ENCODE measurements at places on chromosomes 2 and 18.

GRCh38 chr2:188898261-188898660 lies 75.9 kb upstream of the COL3A1 start:
- DNase-seq, result no peak

GRCh38 chr2:216081012-216081411 lies 597 bp downstream of the PECR start:
- no peak for DNase-seq

DNA sequence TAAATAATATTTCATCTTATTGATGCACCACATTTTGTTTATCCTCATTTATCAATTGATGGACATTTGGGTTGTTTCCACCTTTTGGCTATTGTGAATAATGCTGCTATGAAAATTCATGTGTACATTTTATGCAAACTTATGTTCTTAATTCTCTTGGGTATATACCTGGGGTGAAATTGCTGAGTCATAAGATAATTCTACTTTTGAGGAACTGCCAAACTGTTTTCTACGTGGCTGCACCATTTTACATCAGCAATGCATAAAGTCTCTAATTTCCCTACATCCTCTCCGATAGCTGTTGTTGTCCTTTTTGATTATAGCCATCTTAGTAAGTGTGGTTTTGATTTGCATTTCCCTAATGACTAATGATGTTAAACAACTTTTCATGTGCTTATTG lies 116.5 kb upstream of the DLX2 start:
- DNase-seq, result no peak

- DNase-seq, result no peak
Measured at GRCh38 chr18:79622004-79622403, 57.6 kb upstream of the CTDP1 start.

DNA sequence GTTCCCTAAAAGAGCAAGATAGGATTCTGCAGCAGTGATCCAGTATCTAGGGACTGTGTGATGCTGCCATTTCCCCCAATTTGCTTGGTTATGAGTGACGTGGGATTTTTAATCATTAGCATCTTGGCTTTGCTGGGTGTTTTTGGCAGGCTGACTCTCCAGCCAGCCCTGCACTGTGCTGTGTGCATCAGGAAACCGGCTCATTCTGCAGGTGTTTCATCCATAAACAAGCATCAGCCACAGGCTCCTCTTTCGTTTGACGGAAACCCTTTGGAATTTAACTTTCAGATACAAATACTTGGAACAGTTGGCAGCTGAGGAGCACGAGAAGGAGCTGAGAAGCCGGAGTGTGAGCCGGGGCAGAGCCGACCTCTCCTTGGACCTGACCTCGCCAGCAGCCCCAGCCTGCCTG lies 135.9 kb downstream of the TPGS2 start:
- DNase-seq, result no peak

GRCh38 chr2:42127425-42128424 lies 41.4 kb upstream of the EML4 start:
- no peak for DNase-seq

DNA sequence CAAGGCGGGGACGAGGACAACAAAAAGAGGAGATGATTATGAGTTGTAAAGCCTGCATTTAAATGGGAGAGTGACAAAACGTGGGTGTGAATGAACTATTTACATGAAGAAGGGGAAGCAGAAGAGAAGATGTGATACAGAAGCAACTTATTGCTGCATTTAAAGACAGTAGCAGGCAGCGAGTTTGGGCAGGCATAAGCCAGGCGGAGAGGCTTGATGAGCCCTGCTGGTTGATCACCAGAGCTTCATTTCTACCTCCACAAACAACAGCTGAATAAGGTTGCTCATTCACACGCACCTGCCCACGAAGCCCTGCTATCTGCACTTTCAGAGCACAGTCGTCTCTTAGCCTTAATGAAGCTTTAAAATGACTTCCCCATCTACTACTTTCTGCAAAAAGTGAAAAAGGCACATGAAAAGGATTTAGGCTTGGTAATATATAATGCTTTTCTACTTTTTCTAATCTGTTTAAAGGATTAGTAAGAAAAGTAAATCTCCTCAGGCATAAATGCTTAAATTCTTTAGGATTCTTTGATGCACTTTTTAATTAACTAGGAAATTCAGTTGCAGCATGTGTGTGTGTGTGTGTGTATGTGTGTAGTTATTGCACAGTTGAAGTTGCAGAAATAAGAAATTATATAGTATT lies 3.1 kb downstream of the SLC38A11 start:
- DNase-seq, result no peak

- no peak for DNase-seq
Measured at GRCh38 chr18:41268271-41268670, 686.8 kb upstream of the PIK3C3 start.

DNA sequence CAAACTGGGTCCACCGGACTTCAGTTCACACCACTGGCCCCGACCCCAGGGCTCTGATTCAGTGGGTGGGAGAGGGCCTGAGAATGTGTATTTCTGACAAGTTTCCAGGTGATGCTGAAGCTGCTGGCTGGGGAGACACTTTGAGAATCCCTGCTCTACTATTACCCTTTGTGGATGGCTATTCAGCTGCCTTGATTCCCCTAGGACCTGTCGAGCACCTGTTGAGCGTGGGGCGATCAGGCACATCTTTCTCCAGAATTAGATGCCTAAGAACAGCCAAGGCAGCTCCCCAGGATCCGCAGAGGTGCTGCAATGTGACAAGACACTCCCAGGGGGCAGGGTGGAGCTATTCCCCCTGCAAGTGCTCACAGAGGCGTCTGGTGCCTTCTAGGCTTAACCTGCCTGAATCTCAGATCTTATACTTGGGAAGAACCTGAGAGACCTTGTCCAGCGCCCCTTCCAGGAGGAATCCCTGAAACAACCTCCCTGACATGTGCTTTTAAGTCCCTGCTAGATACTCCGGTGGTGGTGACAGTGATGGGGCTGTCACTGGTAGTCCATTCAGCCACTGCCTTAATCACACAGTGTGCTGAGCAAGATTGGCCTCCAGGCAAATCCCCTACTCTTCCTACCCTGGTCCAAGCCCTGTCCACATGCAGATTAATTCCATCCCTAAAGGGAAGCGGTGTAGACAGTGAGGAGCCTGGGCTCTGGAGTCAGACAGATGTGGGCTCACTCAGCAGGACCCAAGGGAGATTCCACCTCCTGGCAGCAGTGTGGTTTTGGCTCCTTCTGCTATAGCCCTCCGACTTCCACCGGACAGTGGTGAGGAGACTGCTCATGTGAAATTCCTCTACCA lies 43.4 kb upstream of the OTOF start:
- peak; percentile 22 for DNase-seq

DNA sequence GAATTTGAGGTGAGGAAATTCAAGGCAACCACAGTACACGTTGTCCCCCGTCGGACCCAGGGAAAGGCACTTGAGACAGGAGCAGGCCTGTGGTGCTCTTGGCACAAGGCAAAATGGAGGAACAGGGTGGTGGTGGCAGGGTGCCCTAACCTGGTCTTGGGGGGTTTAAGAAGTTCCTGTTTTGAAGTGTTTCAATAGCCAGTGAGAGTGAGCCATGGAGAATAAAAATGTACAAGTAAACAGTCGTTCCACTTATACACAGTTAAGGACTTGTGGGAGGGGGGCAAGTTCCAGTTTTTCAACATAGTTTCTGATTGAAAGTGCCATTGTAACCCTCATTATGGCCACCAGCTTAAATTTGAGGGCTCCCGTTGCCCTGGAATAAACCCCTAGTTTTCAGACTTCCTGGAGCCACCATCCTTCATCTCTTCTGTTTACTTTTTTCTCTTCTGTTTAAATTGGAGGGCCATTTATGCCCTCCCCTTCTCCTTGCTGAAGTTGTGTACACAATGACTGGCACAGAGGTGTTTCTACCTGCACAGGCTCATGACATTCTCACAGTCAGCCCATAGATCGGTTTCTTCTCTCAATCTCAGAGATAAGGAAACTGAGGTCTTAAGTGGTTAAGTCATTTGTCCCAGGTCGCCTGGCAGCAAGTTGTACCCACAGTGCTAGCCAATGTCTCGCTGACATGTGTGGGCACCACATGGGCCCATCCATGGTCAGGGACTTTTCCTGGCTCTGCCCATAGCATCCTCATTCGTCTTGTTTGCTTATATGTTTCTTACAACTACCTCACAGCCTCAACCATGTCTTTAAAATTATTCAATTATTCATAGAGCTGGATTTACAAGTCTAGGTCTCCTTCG lies 66.0 kb upstream of the ST3GAL5 start:
- no peak for DNase-seq

DNA sequence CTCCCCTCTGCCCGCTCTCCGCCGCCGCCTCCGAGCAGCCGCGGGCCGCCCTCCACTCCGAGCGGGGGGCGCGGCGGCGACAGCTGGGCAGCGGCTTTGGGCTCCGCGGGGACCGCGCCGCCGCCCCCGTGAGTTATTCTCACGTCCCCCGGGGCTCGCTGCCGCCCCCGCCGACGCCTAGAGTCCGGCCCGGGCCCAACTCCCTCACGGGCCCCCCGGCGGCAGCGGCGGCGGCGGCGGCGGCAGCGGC lies 645 bp downstream of the MIB1 start:
- DNase-seq, result no peak

DNA sequence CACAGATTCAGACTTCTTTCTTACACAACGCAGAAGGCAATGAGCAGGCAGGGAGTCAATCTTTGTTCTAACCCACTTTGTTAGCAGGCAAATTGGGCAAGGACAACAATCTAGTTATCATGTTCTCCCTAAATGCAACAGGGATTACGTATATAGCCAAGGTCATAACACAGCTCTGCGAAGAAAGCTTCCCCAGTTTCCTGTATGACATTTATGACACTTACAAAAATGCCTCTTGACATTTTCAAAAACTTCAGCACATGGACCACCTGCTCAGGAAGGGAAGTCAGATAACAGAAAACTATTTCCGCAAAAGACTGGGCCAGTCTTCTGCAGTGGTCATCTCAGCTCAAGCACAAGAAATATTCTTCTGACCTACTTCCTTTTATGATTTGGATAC lies 106.1 kb downstream of the IRS1 start:
- DNase-seq, result no peak

DNA sequence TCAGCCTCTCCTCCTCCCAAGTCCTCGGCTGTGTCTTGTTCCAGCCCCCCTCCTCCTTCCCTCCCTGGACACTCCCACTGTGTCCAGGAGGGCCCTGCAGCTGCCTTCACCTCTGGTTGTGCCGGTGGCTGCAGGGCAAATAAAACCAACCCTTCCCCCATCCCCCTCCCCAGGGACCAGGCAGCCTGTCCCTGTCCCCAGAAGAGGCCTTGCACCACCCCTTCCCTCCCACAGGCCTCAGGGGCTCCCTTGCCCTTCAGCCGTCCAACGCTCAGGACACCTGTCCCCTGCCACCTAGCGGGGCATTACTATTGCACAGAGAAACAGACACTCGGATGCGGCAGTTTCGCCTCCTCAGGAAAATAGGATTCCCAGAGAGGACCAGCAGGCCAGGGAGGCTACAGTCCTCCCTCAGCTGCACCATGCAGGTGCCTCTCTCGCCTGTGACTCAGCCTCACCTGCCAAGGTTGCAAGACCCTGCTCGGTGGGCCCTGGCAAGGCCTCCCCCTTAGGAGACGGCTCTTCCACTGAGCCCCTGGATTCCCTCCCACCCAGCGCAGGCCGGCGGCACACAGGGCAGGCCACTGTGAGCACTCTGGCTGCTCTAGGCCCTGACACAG lies 5.5 kb upstream of the GPC1 start:
- no peak for DNase-seq

- DNase-seq, result no peak
Measured at GRCh38 chr2:159497256-159497655, 119.1 kb downstream of the BAZ2B start.

DNA sequence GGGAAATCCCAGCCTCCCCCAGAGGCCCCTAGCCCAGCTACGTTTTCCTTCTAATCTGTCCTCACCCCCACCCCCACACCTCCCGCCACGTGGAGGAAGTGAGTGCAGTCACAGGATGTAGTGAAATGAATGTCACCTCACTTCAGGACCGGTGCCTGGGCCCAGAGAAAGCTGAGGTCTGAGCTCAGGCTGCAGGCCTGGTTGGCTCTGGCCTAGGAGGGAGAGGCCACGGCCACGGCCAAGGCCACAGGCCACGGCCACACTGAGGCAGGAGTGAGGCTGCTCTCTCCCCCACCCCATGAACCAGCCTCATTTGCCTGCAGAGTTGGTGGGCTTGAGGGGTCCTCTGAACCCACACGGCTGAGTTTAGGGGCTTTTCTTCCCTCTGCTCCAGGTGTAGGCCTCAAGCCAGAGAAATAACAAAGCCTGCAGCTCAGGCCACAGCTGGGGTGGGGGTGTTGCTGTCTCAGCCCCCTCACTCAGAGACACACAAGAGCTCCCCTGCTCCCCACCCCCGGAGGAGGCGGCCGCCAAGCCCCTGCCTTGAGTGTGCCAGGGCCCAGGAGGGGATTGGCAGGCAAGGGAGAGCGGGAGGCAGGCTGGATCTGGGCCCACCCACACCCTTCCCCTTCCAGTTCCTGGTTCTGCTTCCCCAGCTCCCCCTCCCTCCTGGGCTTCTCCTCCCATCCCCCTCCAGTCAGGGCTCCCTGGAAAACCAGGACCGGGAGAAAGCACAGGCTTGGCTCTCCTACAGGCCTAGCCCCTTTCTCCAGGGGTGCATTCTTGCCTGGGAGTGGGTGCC lies 27.0 kb downstream of the DNMT3A start:
- no peak for DNase-seq

GRCh38 chr2:226796840-226797288 lies 2.8 kb downstream of the IRS1 start:
- DNase-seq, result no peak

DNA sequence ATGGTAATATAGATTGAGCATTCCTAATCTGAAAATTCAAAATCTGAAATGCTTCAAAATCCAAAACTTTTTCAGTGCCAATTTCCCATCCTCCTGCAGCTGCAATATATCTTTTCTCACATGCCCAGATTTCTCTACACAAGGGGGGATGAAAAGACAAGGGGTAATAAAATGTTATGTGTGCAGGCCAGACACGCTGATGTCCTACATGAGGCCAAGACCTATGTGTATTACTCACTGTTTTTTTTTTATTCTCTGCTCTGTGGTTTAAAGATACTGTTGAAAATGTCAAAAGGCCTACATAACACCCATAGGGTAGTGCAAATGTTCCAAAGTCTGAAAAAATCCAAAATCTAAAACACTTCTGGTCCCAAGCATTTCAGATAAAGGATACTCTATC lies 41.2 kb upstream of the CWC22 start:
- DNase-seq, result no peak

GRCh38 chr2:180219491-180219890 lies 212.4 kb upstream of the CWC22 start:
- DNase-seq, result no peak

GRCh38 chr2:161045726-161046125 lies 114.5 kb upstream of the TANK start:
- DNase-seq, result no peak

GRCh38 chr2:126886916-126887280 lies 11.8 kb upstream of the TEX51 start:
- DNase-seq, result no peak

Data from neural crest cell (in vitro differentiated cells).